ENCODE measurements at places on chromosomes 7 and 10.

DNA sequence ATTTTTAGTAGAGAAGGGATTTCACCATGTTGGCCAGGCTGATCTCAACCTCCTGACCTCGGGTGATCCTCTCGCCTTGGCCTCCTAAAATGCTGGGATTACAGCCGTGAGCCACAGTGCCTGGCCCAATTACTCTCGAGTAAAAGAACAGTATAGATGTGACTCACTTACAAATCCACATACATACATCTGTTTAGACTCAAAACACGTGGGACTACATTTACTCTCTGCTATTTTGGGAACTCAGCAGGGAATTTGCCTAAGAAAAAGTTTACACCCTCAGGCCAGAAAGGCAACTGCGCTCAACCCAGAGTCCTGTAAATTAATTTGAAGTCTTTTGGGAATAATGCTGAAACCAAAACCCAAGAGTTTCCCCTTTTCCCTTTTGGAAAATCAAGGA, 289.7 kb downstream of the KLF6 start:
- DNase-seq = no peak

- no peak for DNase-seq
Measured at GRCh38 chr7:95267754-95268153, 56.6 kb downstream of the PON1 start.

DNA sequence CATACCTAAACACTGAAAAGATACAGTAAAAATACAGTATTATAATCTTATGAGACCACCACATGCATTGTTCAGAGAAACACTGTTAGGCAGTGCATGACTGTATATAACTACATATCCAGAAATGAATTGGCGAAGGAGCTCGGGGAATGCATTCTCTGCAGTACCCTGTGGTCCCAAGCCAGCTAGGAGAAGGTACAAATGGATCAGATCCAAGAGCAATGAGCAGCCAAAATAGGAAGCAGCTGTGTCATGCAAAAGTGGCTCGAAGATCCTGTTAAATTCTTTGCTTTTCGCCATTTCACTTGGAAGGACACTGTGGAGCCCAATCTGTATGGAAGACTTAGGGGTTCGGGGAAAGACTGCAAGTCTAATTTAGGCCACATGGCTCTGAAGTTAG, 334.8 kb downstream of the TNS3 start:
- no peak for DNase-seq

DNA sequence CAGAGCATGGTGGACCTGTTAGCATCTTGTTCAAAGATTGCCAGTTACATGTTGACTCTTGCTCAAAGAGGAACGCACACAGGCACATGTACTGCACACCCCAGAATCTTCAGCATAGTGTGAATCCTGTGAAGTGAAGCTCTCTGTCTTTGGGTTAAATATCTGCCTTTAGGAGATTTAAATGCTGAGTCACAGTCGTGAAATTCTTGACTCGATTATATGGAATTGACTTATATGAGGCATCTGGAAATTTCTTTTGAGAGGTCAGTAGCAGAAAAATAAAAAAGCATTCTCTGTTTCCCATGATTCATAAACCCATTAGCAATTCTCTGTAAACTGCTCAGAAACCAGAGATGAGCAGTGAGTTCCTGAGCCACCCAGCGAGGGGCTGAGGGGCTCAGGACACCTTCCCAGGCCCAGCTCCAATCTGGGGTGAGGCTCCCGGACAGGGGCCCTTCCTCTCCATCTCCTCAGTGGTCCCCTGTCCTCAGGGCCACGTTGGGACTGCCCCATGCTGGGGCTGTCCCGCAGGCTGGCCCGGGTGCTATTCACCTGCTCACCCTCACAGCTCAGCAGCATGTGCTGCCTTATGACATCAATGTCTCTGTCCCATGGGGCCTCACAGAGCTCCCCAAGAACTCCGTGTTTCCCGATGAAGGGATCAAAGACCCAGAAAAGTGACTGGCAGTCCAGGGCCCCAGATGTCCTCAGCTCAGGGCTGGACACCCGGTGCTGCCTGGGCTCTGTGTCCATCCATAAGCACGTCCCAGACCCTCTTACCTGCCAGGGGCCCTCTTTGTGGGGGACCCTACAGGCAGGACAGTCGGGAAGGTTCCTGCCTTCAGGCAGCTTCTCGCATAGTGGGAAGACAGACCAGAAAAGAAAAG, 50.0 kb upstream of the INSIG1 start:
- no peak for DNase-seq

DNA sequence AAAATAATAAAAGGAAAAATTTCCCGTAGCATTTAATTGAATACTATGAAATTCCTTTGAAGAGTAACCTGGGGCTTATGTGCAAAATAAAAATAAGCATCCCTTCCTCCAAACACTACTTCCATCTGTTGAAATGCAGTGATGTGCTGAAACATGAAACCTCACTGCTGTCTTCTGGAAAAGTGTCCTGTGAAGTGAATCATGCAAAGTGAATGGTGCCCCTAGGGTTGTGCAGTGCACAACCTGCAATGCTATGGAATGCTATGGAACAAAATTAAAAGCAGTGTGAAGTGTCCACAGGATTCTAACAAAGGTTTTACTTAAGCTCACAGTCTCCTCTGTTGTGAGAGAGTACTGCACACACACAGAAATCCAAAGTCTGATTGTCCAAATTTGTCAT, 480.9 kb downstream of the ETV1 start:
- DNase-seq = no peak

All from stimulated activated CD8-positive, alpha-beta memory T cell treated with anti-CD3 and anti-CD28 coated beads, Interleukin-15, amount 100 ng/mL, for 48 hours (primary cell).